ENCODE measurements at places on chromosomes 11 and 22.

DNA sequence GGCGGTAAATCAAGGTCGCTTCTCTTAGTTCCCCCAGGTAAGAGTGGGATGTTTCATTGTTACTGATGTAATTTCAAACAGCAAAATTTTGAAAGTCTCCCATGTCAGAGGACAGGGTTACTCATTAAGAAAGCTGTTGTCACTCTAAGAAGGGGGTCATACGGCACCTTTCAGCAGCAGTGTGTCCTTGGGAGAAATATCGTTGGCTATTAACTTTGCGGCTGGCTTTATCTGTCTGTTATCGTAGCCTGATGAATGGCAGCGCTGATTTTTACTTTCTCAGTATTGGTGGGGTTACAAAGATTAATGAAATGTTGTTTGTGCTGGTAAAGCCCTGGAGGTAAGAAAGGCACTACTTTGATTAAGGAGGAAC is 27.5 kb upstream of the FBXO3 start:
- no peak for DNase-seq

- no peak for DNase-seq
These were observed 302.1 kb upstream of the B3GAT1 start for GRCh38 chr11:134714021-134714656.

- no peak for DNase-seq
These were observed 17.2 kb downstream of the TBC1D22A start for GRCh38 chr22:46779651-46780050.

- DNase-seq: no peak
These were observed 36.9 kb downstream of the SHANK2 start for GRCh38 chr11:71215425-71215965.

DNA sequence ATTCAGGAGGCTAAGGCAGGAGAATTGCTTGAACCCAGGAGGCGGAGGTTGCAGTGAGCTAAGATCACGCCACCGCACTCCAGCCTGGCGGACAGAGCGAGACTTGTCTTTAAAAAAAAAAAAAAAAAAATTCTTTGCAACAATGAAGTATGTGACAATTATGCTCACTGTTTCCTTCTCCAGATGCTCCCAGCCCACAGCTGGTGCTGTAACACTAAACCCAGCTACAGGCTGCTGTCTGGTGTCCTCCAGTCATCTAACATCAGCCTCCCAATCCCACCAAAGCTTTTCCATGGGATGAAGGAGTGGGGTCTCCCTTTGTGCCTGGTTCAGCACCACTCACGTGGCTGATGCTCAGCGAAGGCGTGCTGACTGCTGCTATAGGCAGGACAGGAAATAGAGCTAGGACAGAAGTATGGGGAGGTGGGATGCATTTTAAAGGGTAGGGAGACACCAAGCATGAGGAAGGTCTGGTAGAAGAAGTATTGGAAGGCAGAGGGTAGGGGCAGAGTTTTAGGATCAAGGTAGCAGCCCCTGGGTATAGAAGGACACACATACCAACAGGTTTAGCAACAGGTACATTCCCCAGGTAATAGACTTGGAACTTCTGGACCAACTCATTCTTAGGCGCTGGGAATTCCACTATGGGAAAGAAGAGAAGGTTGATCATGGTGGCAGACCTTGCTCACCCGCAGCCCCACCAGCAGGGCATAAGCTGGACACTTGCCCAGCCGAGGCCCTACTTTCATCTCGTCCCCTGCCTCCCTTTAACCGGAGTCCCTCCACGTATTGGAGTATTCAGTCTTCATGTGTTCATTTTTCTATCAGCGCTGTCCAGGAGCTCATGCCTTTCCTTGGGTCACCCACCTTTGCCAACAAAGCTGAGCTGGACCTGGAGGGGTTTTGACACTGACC is 10.4 kb downstream of the SMPD1 start:
- no peak for DNase-seq

DNA sequence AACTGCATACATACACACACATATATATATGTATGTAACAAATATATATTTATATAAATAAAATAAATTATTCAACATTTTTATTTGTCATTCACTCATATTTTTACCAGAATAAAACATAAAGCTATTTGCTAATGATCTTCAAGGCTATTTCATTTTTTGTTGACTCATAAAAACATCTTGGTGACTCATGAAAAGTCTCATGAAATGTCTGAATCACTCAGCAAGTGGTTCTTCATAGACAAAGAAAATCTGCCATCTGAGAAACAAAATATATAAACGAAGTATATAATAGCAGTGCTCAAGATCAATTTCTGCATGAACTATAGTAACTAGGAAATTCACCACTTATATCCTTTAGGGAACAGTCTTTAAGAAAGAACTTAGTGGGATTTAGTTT is 764.8 kb upstream of the FAT3 start:
- no peak for DNase-seq

DNA sequence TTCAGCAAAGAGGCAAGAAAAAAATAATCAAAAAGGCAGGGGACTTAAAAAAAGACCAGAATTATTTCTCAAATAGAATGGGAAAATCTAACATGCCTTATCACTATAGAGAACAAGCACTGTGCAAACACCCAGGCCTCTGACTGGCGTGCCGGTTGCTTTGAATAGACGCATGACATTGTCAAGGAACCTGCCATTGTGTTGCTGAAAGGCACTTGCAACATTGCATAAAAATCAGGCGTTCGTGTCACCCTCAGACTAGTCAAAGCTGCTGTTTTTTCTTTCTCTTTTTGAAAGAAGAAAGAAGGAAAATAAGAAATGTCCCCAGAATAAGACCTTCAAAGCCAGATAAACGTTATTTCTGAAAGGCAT is 549.3 kb upstream of the CADM1 start:
- DNase-seq: no peak

DNA sequence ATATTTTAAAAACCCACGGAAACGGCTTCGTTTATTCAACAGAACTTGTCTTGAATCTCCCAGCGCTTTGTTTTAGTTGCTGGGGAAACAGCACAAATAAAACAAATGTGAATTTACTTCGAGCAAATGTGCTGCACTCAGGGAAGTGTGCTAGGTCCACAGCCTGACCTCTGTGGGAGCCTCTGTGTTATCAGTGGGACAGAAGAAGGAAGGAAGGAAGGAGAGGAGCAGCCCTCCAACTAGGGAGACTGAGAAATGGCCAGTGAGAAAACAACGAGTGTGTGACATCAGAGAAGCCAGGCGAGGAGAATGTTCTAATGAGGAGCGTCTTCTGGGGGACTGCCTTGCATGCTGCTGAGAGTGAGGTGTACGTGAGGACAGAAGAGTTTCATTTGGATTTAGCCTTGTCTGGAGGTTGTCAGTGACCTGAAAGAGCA is 42.7 kb downstream of the PPP6R3 start:
- DNase-seq: no peak

- DNase-seq: no peak
These were observed 427.5 kb downstream of the METTL15 start for GRCh38 chr11:28535677-28536076.

GRCh38 chr11:70281156-70281609 is 10.7 kb downstream of the PPFIA1 start:
- DNase-seq: no peak

GRCh38 chr11:69642913-69643632 is 2.1 kb downstream of the CCND1 start:
- no peak for DNase-seq

DNA sequence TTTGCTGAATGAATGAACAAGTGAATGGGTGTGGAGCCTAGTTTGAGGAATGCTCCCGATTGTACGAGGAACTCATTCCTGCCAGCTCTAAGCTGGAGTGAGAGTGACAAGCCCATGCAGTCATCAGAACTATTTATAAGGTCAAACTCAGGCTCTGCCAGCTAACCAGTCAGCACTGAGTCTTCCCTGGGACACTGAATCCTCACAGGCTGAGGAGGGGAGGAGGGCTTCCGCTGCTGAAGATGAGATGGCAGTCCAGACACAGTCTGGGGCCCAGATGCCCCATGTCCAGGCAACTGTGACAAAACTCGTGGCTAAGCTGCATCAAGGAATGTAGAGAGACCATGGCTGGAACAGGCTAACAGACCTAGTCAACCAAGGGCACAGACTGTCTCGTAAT is 4.0 kb downstream of the LRP4 start:
- no peak for DNase-seq

DNA sequence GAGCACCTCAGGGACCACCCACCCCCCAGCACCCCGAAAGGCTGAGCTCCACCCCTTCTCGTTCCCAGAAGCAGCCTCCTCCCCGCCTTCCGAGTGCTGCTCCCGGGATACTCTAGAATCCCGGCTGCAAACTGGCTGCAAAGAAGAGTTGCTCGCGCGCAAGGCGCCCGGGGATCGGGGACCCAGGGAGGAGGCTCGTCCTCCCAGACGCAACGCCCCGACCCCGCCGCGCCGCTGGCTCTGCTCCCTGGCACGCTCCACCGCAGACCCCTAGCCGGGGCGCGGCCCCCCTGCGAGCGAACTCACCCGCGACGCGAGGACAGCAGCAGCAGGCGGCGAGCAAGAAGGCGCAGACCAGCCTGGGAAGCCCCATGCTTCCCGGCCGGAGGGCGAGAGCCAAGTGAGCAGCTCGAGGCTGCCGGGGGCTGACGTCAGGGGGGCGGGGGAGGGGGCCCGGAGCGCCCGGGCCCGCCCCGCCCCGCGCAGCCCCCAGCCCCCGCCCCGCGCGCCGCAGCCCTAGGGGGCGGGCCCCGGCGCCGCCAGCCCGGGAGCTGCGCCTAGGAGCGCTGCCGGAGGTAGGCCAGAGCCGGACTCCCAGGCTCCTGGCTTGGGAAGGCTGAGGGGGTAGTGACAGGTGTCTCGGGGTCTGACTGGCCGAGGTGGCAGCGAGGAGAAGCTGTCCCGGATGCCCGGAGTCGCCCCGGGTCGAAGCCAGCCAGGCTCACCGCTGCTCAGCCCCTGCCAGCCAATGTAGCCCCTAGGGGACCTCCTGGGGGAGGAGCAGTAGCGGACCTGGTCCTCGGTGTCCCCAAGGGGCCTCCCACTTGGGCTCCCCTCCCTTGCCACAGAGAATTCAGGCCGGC is at the start of gene MCAM:
MCAM (minus strand) TSS at position 402 of the 863 bp plus-strand sequence; CDS start at position 373, 29 bp downstream.
- DNase-seq: no peak

DNA sequence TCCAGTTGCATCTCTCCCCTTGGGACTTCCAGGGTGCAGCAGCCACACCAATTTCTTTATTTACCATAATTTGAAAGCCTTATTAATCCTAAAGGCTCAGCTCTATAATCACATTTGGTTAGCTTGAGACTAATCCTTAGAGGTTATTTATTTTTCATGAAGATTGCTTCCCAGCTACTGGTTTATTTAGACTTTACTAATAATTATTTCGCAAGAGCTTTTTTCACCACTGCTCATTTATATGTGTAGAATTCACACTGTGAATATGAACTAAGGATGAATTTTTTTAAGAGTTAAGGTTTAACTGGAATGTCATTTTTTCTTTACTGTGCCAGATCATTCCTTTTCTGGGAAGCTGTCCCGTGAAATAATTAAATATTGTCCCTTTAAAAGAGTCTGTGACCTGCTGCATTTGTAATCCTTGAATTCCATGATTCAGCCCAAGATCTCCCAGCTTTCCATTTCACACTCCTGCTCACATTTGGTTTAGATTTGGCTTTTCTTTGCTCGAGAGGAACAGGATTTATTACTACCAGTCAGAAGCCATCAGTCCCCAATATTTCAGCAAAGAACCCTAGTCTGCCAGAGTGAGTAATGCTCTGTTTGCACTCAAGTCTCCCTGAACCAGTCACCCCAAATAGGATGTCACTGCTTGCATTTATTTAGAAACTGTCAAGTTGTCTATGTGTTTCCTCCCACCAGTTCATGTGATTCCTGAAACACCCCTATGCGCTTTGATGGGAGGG is 4.4 kb upstream of the CD44 start:
- DNase-seq: no peak

DNA sequence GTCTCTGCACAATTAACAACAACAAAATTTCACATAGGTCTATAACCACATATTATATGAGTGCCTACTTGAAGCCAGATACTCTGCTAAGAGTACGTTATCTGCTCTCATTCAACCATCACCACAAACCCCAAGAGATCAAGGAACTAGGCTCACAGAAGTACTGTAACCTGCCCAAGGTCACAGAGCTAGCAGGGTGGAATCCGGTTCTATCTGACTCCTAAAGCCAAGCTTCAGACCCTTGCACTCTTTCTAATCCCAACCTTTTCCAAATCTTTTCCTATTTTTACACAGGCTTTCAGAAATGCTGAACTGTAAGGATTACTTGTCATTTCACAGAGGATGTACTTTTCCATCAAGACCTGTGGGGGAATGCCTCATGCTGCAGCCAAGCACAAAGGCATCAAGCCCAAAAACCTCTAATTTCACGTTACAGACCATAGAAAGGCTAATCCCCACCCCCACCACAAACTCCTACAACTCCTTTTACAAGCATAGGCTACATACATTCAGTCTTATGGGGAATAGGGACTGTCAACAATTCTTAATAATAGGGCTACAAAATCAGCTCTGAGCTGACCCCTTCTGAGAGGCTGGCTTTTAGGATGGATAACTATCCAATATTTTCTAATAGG is 927 bp downstream of the PRCP start:
- DNase-seq: no peak

- no peak for DNase-seq
These were observed 11.3 kb downstream of the OSBP2 start for GRCh38 chr22:30705710-30706651.

GRCh38 chr11:65781152-65781961 is 581 bp upstream of the AP5B1 start:
- no peak for DNase-seq

- no peak for DNase-seq
These were observed 121.0 kb upstream of the FGF3 start for GRCh38 chr11:69940246-69940610.

GRCh38 chr11:83427501-83427900 is 141.3 kb upstream of the CCDC90B start:
- no peak for DNase-seq

GRCh38 chr11:66566221-66566620 is 2.2 kb downstream of the CTSF start:
- DNase-seq: no peak

- DNase-seq: no peak
These were observed 204.9 kb downstream of the CSNK2A3 start for GRCh38 chr11:11148104-11148509.

GRCh38 chr11:12744826-12745502 is 70.7 kb downstream of the TEAD1 start:
- no peak for DNase-seq

- no peak for DNase-seq
These were observed 101.2 kb upstream of the HSD17B12 start for GRCh38 chr11:43579171-43579918.
